ENCODE measurements at places on chromosomes 12 and 14.

GRCh38 chr12:68573406-68573805 is 37.3 kb upstream of the RAP1B start:
- no peak for DNase-seq

DNA sequence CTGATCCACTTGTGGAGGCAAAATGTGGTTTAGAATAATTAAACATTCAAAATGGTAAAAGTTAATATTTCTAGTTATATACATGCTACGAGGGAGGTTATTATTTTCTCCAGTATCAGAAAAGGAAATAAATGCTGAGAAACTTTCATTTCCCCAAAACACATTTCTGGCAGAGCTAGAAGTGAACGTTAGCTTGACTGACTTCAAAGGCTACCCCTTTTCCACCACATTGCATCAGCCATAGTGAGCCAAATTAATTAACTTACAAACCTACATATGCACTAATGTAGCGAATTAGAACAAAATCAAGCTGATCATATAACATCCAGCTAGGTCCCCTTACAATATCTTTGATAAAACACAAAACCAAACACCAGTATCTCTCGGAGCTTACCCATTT is 49.3 kb upstream of the RERGL start:
- DNase-seq = no peak

GRCh38 chr14:74962493-74962892 is 7.1 kb upstream of the PGF start:
- no peak for DNase-seq

GRCh38 chr12:50986966-50987737 is 34.8 kb downstream of the HIGD1C start:
- peak; percentile 42 for DNase-seq

GRCh38 chr12:7571257-7571656 is 67.7 kb upstream of the CD163 start:
- DNase-seq = no peak

GRCh38 chr14:60807971-60808370 is 73.4 kb downstream of the MNAT1 start:
- no peak for DNase-seq

- DNase-seq = no peak
Observed at GRCh38 chr14:101194373-101195308, 291.1 kb upstream of the RTL1 start.

DNA sequence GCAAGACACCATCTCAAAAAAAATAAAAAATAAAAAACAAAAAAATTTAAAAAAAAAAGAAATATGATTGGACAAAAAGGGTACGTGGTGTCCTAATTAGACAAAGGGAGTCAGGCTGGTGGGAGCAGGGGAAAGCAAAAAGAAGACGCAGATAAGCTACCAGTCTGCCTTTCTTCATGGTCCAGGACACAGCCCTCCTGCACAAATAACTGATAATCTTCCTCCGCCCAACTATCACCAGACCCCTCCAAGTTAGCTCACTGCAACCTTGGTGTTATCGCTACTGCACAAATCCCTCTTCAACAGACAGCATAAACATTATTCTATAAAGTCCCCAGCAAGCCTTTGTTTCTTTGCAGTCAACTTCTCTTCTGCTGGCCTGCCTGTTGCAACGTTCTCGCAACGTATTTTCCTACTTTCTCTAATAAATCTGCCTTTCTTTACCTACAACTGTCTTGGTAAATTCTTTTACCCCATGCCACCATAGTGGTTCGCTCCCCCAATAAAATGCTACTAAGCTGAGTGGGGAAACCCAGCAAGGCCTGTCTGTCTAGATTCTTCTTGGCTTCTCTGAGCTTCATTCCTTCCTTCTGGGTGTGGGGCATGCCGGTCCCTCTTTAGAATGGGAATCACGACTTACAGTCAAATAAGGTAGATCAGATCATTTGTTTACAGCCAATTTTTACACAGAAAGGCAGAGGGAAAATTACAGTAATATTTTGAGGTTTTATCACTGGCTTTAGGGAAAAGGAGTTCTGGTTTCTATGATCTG is 14.6 kb upstream of the DNAL1 start:
- no peak for DNase-seq

GRCh38 chr14:95500201-95500681 is 16.2 kb downstream of the SYNE3 start:
- no peak for DNase-seq

DNA sequence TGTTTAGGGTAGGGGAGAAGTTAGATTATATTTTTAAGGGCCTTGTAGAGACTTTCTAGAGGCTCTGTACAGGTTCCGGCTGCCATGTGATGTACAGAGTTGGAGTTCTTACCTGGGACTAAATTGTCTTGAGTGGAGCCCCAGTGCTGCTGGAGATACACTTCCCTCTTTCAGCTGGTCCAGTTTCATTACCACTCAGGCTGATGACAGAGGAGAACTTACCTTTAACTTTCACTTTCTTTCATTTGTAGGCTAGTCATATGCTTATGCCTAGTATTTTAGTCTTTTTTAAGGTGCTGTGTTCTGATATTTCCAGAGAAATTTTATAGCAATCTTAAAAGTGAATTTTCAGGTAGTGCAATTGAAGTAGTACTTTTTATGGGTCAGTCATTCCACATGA is 117.3 kb downstream of the ERC1 start:
- DNase-seq = no peak

- no peak for DNase-seq
Observed at GRCh38 chr12:75271576-75271975, 58.5 kb downstream of the CAPS2 start.

- DNase-seq = no peak
Observed at GRCh38 chr14:106211334-106211900, 685.0 kb downstream of the TMEM121 start.

DNA sequence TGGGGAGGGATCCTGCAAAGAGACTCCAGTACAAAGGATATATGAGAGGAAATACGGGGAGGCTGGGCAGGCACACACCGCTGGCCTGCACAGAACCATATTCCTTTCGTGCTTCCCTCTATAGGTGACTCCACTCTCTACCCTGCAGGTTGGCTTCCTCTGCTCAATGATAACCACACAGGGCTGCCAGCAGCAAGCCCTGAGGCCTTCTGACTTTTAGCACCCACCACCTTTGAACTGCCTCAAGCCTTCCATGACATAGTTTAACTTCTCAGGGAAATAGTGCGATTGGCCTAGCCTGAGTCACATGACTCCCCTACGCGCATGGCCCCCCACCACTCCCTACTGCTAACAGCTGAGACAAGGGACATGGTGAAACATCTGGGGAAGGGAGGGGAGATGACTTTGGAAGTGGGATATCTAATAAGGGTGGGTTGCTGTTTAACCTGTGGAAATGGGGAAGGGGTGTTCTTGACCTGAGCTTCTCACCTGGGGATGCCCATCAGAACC is 3.0 kb upstream of the FOXN3 start:
- no peak for DNase-seq

GRCh38 chr12:13606290-13606689 is 375.1 kb downstream of the GRIN2B start:
- no peak for DNase-seq

DNA sequence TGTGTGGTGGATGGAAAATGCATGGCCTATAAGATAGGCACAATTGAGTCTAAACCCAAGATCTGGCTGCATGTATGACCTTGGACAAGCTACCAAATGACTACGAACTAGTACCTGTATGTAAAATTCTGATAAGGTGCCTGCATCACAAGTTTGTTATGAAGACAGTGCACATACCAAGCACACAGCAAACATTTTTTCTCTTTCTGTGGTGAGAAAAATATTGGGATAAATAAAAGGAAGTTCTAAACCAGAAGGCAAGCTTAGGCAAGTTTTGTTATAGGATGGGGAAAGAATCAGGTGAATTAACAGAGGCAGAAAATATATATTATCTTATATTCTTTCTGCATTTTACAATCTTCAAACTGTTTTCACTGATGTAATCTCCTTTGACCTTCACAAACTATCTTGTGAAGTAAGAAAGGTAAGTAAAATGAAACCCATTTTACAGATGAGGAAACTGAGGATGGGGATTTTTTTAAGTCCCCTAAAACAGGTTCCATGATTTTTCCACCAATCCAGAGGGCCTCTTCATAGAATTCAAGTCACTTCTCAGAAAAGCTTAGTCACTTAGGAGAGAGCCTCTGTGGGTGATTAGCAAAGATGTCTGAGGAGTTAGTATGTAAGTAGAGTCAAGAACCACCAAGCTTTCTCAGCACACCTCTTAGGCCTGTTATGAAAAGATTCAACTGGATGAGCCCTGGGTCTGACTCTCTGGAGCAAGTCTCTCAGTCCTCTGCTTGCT is 132.0 kb upstream of the RAP1B start:
- no peak for DNase-seq

- no peak for DNase-seq
Observed at GRCh38 chr12:18264581-18265075, 3.3 kb downstream of the PIK3C2G start.

GRCh38 chr12:123232472-123232806 is 502 bp downstream of the MPHOSPH9 start:
- DNase-seq = no peak

DNA sequence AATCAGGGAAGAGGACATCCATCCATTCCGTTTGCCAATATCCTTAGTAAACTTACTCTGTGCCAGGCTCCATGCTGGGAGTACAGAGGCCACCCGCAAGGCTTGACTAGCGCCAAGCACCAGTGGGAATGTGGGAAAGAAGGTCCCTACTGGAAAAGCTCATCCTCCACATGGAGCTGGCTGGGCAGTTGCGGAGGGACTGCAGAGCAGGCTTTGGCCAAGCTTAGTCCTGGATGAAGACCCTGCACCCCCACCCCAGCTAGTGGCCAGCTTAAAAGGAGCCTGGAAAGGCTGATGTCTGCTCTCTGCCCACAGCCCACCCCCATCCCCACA is 22.4 kb upstream of the EIF2B2 start:
- DNase-seq = no peak

- no peak for DNase-seq
Observed at GRCh38 chr12:120855823-120856588, 48.2 kb downstream of the SPPL3 start.

- no peak for DNase-seq
Observed at GRCh38 chr14:54631016-54631415, 64.1 kb downstream of the SAMD4A start.

DNA sequence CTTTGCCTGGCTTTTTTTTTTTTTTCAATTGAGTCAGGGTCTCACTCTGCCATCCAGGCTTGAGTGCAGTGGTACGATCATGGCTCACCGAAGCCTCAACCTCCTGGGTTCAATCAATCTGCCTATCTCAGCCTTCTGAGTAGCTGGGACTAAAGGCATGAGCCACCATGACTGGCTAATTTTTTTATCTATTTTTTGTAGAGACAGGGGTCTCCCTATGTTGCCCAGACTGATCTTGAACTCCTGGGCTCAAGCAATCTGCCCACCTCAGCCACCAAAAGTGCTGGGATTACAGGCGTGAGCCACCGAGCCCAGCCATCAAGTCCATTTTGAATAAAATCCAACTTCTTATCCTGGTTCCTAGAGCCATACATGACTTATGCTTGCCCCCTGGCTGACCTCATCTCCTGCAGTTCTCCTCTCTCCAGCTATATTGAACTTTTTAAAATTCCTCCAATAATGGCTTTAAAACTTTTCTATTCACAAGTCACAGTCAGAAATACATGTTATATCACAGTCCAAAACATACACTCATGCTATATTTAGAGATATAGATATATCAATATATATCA is 10.4 kb upstream of the RND1 start:
- DNase-seq = no peak

DNA sequence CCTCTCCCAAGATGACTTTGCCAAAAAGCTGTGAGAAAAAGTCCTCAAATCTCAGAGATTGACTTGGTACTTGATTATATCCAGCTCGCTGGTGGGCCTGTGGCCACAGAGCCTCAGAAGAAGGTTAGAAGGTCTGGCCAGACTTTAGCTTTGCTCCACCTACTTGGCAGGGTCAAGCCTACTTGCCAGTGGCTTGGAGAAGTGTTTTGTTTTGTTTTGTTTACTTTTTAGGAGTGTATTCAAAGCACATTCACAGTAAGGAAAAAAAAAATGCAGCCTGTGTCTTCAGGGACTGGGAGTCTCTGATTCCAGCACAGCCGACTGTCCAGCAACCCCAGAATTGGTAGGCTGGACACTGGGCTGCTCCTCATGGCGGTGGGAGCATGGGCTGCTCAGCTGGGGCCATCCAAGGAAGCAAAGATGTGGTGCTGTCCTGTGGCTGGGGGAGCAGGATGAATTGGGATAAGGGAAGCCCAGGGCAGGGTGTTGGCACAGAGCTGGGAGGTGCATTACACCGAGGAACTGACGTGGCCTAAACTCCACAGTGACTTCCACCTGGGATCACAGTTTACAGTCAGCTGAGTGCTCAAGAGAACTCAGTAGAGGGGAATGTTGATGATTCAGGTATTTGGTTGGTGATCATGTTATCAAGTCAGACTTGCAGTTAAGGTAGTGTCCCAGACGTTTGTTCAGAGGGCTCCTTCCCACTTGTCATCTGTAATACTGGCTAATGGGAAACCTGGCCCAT is 73.5 kb downstream of the PPP2R5C start:
- DNase-seq = no peak

GRCh38 chr14:88156127-88156526 is 151.2 kb downstream of the GPR65 start:
- DNase-seq = no peak

DNA sequence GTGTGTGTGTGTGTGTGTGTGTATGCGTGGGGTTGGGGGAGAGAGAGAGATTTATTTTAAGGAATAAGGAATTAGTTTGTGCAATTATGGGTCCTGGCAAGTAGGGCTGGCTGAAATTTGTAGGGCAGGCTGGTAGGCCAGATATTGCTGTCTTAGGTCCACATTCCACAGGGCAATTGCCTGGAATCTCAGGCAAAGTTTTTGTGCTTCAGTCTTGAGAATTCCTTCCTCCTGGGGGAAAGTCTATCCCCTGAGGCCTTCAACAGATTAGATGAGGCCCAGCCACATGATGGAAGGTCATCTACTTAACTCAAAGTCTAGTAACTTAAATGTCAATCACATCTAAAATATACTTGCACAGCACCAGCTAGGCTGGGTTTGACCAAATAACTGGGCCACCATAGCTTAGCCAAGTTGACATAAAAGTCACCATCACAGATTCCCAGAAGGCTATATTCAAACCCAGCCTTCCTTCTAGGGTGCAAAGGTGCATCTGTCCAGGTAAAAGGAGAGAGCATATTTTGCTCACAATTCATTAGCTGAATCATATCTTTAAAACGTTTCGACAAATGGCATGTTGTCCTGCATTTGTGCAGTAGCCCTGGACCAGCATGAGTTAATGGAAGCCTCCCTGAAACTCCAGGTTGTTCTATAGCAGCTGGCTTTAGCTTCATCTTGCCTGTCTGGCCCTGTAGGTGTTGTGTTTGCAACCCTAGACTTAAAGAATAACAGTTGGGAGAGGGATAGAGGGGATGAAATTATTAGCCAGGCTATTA is 63.1 kb downstream of the C14orf132 start:
- DNase-seq = no peak

GRCh38 chr12:115060477-115061168 is 376.6 kb upstream of the TBX3 start:
- DNase-seq = no peak

GRCh38 chr14:58760121-58760520 is 122.4 kb downstream of the DACT1 start:
- DNase-seq = no peak

- DNase-seq = no peak
Observed at GRCh38 chr12:100266585-100266834, 369 bp downstream of the DEPDC4 start.

- no peak for DNase-seq
Observed at GRCh38 chr12:89824822-89825221, 116.2 kb upstream of the ATP2B1 start.

- DNase-seq = no peak
Observed at GRCh38 chr14:97390096-97390724, 593.0 kb downstream of the VRK1 start.
